ENCODE measurements at places on chromosomes 4 and X.

DNA sequence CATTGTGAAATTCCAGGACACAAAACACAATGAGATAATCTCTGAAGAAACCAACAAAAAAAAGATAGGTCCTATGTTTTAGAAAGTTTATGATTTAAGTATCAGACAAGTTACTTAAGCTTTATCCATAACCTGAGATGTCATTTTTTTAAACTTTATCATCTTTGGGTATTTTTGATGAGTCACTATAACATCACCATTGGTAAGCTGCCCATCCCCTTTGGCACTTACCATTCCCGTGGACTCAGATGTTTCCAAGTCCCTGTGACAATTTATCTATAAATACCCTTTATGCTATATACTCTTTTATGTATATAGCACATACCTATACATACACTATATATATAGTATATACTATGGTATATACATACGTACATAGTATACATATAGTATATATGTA is 198.9 kb upstream of the GEMIN8 start:
- DNase-seq, result no peak

DNA sequence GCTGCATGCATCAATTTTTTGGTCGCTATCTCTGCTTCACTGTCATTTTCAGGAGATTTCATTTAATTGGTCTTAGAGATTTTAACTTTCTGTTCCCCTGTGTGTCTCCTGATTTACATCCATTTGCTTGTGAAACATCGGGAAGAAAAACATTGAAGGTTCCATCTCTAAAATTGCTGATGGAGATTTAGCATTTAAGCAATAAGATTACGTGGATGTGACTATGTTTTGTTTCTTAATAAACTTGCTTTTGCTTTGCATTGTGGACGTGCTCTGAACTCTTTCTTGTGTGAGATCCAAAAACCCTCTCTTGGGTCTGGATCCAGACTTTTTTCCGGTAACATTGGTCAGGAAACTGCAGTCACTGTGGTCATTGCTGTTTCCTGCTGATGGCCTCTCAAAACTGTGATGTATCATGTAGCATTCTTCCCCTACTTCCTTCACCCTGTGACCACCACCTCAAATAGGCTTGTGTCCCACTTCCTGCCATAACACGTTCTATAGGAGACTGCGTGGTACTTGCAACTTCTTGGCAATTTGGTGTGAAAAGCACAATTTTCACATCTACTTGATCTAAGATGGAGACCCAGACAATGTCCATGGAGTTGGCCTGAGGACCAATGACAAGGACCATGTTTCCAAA is 4.9 kb downstream of the CXCL2 start:
- no peak for DNase-seq

- DNase-seq, result no peak
Observed at GRCh38 chr4:173018446-173018845, 150.2 kb upstream of the GALNT7 start.

DNA sequence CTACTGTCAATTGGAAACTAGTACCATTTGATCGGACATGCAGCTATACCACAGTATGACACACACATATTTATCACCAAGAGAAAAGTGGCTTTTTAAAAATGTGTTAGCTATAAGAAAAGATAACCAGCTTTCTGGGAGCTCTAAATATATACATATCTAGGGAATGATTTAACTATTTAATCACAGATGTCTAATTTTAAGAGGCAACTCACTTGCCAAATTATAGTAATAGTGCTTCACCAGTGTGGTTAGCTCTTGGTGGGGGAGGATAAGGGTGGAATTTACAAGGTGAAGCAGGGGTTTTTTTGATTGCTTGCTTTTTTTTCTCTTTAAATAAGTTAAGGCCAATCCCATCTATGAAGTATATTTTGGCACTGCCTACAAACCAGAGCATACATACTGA is 547.7 kb upstream of the DIPK2B start:
- DNase-seq, result no peak

GRCh38 chr4:130636486-130636885 is 1540.5 kb downstream of the C4orf33 start:
- no peak for DNase-seq
